ENCODE measurements at places on chromosomes 2 and 18.

DNA sequence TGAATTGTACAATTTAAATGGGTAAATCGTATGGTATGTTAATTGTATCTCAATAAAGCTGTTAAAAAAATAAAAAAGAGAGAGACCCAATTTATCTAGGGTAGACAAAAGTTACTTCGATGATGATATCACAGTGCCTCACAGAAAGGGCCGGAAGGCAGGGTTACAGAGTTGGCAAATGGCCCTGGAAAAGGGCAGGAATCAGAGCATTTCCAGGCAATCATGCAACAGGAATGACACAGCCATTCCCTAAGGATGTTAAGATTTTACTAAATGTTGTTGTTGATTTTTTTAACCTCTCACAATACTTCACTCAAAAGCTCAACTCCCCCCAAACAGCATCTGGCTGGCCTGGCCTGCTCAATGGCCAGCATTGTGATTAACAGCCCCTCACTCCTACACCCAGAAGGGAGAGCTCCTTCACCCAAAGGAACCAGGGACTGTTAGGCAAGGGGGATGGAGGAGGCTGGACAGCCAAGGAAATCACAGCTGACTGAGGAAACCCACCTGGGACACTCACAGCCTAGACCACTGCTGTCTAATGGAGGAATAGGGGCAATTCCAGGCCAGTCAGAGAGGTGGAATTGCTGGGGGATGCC is 7.7 kb upstream of the SP100 start:
- no peak for DNase-seq

DNA sequence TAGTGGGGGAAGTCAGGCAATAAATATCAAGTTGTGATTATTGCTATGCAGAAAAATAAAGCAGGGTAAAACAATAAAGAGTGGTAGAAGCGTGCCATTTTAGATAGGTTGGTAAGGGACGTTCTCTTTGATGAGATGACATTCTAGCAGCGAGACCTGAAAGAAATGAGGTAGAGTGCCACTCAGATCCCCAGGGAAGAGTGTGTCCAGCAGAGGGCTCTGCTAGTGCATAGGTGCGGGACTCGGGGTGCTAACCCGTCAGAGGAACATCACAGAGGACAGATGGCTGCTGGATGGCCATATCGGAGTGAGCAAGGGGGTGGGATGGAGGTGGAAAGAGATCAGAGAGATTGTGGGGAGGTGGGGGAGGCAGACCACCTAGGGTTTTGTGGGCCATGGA is 16.3 kb upstream of the GTF2A1L start:
- no peak for DNase-seq

DNA sequence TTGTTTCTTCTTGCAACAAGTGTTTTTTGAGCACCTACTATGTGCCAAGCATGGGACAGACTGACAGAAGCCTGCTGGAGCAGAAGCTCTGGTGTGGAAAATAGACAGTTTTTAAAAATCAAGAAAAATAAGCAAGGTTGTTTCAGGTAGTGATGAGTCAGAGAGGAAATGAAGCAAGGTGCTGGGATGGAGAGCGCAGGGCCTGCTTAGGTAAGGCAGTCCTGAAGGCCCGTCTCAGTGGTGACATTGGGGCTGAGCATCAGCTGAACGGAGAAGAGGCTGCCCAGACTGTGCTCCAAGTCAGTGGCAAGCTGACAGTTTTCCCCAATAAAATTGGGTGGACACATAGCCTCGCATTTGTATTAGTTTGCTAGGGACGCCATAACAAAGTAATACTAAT is 263.6 kb downstream of the SS18 start:
- DNase-seq = no peak

- DNase-seq = peak; percentile 54
These were observed 16.3 kb downstream of the FOSL2 start for GRCh38 chr2:28408764-28409599.

- no peak for DNase-seq
These were observed 15.6 kb upstream of the CNDP1 start for GRCh38 chr18:74518456-74519295.

DNA sequence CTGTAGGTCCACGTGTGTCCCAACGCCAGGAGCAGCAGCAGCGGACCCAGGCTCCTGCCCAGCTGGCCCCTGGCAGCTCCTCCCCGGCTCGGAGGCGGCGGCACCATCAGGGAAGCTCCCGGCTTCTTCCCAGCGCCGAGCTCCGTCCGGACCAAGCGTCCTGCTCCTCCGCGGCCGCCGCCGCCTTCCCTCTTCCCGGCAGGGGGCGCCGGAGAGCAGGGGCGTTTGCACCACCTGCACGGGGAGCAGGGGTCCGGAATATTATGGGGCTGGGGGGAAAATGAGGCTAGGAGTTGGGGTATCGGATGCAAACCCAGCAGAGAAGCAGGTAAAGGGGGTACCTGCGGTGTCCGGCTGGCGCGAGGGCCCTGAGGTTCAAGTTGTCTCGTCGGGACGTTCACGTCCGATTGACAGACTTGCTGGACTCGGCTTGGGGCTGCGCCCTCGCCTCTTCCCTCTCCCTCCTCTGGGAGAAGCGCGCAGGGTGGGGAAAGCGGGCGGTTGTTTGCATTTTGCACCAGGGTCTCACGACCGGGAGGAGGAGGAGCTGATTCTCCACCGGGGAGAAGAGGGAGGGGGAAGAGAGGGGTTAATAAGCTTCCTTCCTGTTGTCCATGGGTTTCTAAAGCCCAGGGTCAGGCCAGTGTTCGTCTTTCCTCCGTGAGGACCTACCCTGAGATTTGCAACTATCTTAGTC is at the start of gene CCBE1:
TSS of gene CCBE1 (minus strand) at position 188 of the 697 bp plus-strand sequence.
- DNase-seq = no peak

DNA sequence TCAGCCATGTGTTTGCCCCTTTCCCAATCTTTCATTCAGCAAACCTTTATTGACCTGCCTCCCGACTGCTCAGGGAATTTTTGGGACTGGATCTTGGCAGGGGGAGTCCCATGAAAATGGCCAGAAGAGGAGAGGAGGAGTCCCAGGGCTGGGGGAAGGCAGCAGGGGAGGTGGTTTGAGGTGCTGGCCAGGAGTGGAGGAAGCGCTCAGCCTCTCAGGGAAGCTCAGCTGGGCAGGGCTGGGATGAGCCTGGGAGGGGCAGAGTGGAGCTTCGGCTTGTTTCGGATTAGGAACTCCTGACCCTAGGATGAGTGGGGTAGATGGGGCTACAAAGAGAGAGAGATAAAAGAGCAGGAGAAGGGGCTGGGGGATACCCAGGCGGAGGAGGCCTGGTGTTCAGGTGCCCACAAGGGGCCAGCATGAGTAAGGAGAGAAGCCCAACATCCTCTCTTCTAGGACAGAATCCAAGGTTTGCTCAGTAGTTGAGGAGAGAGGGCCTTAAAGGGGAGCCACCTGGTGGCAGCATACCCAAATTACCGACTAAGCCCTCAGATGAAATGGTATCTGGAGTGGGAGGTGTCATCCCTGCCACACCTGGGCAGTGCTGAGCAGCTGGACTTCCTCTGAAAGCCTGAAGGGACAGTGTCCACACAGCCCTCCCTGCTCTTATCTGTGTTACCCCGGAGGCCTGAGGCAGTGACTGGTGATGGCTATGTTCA is 91.1 kb downstream of the INHBB start:
- DNase-seq = no peak

GRCh38 chr18:22711192-22711685 is 221.9 kb upstream of the RBBP8 start:
- no peak for DNase-seq

- no peak for DNase-seq
These were observed 152.6 kb downstream of the AGPS start for GRCh38 chr2:177545143-177545542.

DNA sequence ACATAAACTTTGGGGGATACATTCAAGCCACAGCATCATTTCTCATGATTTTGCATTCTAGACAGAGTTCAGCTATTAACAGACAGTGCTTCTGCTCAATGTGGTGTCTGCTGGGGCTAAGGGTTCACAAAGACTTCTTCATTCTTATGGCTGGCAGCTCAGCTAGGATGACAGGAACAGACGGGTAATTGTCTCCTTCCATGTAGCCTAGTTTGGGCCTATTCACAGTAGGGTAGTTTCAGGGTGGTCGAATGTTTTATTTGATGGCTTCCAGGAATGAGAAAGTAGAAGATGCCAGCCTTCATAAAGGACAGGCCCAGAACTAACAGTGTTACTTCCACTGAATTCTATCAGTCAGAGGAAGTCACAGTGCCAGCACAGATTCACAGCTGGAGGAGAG is 26.0 kb upstream of the BCL2L11 start:
- no peak for DNase-seq

GRCh38 chr2:98060277-98060676 is 26.7 kb upstream of the VWA3B start:
- DNase-seq = no peak

GRCh38 chr2:179226961-179227259 is 37.7 kb downstream of the SESTD1 start:
- DNase-seq = no peak

- DNase-seq = no peak
These were observed 808.4 kb downstream of the ERBB4 start for GRCh38 chr2:211730215-211730614.

DNA sequence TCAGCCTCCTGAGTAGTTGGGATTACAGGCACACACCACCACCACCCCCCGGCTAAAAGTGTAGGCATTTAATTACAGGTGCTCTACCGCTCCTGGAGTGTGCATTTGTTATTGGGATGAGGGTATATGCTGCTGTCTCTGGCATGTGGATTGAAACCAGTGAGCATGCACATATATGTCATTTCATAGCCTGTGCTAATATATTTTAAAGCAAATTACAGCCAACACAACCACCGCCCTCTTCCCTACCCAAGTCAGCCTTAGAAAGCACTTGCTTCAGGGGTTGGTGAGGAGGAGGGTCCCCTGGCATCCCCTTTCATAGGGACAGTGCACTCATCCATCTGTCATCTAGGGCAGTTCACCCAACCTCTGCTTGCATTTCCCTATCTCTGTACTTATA is 10.5 kb upstream of the TBC1D8 start:
- DNase-seq = no peak

DNA sequence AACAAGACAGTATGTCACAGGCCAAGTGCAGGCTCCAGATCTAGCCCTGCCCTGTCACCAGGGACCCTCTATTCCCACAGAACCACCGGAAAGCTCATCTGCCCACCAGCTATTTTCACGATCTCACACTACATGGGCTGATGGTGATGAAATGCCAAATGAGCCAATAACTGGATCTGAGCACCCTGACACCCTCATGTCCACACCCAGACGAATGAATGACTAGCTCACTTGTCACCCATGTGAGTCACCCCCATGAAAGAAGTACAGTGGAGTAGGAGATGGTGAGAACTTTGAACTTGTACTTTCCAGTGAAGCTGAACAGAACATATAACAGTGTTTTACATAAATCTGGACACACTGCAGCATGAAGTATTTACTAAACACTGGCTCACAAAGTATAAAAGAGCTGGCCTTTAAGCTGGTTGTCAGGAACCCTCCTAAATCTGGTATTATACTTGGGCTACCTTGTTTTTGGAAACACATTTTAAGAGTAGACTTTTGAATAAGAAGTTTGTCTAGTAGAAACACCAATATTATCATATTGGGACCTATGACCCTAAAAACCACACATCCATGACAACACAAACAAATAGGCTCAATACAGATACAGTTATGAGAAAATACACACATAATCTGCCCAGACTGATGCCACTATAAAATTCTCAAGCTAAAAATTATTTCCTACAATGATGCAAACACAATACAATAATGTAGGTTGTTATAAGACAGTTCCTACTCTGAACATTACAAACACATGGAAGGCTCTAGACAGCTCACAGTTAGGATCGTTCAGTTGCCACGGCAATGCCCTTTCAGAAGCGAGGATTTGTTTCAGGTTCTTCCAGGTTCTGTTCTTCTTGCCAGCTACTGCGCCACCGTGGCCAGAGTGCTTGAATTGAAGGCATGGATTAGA is 19.0 kb downstream of the INO80C start:
- no peak for DNase-seq

DNA sequence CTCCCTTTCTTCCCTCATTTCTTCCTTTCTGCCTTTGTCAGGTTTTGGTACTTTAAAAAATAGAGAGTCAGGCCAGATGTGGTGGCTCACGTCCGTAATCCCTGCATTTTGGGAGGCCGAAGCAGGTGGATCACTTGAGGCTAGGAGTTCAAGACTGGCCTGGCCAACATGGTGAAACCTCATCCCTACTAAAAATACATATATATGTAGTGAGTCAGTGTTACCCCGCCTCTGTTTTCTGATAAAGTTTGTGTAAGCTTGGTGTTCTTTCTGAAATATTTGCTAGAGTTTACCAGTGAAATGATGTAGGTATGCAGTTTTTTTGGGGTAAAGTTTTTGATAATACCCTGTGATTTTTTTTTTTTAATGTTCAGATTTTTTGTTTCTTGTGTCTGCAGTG is 58.8 kb downstream of the DGKD start:
- DNase-seq = no peak

GRCh38 chr2:189287982-189288521 is 108.5 kb upstream of the COL5A2 start:
- DNase-seq = no peak

- DNase-seq = no peak
These were observed 60.0 kb downstream of the GCA start for GRCh38 chr2:162403884-162404283.

DNA sequence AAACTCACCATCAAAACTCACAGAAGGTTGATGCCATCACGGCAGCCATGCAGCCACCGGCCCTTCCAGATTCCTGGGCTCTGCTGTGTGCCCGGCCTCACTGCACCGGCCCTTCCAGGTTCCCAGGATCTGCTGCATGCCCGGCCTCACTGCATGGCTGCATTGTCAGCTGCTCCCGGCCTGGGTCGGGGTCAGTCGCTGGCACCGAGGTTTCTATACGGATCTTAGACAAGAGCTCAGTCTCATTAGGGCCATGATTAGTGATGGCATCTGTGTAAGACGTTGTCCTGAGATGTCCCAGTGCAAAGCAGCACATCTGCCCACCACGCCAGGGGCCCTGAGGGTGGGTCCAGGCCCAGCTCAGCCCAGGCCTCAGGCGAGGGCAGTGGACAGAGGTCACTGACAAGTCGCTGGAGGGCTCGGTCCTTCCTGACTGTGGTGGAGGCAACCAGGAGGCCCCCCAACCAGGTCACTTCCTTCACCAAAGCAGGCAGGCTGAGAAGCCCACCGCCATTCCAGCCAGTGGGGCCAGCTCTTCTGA is 29.4 kb downstream of the TMEM18 start:
- no peak for DNase-seq

GRCh38 chr2:7973801-7974480 is 707.9 kb upstream of the ID2 start:
- DNase-seq = no peak

DNA sequence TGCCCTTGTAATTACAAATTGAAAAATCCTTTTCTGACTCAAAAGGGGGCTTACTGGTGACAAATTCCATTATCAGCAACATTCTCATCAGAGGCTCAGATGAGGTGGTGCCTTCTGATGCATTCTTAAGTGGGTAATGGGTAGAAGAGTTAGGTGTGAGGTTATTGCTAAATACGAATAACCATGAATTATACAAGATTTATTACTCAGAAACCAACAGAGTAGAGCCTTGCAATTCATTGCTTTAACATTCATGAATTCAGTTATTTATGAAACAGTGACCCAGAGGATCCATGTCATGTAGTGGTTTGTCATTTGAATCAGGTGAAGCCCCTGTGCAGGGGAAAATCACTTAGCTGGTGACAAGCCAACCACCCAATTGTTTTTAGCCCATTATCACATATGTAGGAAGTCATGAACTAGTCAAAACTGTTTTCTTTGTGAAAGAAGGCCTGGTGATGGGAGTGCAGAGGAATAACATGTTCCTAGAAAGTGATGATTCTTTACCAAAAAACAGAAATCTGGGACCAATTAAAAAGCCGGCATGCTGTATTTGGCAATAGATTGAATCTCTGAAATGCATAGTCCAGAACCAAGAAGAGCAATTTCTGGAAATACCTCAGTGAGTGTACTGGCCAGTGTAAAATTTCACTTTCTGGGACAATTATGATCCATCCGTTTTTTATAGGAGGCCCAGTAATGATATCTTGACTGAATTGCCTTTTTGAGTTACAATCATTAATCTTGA is 70.2 kb downstream of the CRIM1 start:
- DNase-seq = no peak
